ENCODE measurements at places on chromosomes 3 and 15.

- no peak for DNase-seq
Measured at GRCh38 chr15:29074045-29074444, 188.3 kb downstream of the APBA2 start.

- DNase-seq: no peak
Measured at GRCh38 chr3:53913401-53913800, 21.7 kb upstream of the SELENOK start.

DNA sequence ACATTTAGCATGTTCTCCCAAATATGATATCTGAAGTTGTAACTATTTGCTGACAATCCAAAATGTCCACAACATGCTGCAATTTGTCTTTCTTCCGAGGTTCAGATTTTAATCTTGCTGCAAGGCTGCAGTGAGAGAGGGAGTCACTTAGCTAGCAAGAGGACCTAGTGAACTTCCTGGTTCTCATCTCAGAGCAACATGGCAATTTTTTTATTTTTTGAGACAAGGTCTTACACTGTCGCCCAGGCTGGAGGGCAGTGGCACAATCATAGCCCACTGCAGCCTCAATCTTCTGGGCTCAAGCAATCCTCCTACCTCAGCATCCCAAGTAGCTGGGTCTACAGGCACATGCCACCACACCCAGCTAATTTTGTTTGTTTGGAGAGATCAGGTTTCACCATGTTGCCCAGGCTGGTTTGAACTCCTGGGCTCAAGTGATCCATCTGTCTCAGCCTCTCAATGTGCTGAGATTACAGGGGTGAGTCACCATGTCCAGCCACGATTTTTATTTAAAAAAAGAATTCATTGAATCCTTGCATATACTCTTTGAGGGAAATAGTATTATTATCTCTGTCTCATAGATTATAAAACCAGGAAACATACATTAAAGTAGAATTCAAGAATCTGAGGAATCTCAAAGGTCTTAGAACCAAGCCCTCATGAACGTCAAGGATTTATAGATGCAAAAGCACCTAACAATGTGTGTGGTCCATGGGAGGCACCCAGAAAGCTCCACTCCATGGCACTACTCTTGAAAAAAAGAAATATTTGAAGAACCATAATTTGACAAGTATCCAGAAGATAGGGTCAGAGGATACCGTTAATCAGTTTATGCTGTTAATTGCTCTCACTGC, 9.1 kb downstream of the HDC start:
- DNase-seq: no peak

- peak; percentile 69 for DNase-seq
Measured at GRCh38 chr15:79539401-79539800, 107.3 kb downstream of the MINAR1 start.

DNA sequence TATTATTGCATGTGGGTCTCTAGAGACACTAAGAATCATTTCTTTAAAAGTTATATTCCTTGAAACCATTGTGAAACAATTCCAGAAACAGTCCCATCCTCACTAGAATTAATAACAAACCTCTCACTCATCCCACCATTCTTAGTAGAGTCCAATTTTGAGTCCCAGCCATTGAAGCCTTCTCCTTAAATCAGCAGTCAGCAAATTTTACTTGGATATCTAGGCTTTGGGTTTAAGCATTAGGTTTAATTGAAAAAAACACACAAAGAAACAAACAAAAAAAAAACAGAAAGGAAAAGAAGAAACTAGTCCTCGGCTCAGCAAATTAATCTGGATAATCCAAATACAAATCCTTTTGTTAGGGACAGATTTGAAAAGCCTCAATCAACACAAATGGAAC, 109.3 kb downstream of the LRRC3B start:
- DNase-seq: no peak

DNA sequence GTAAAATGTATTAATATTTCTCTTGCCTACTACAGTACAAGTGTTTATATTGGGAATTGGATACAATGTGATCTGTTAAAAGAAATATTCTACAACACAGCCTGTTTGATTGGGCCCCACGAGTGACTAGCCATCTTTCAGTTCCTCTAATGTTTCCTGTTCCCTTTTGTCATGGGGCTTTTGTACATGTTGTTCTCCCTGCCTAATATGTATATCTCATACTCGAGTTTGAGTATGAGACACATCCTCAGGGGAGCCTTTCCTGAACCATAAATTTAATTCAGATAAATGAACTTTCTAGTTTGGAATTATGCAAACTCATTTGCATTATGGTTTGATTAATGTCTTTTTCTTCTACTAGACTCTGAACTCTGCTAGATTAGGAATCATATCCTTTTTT, 65.5 kb downstream of the MEF2A start:
- DNase-seq: no peak
